T47D (cell line): ENCODE measurements at places on chromosomes 1 and 21.

DNA sequence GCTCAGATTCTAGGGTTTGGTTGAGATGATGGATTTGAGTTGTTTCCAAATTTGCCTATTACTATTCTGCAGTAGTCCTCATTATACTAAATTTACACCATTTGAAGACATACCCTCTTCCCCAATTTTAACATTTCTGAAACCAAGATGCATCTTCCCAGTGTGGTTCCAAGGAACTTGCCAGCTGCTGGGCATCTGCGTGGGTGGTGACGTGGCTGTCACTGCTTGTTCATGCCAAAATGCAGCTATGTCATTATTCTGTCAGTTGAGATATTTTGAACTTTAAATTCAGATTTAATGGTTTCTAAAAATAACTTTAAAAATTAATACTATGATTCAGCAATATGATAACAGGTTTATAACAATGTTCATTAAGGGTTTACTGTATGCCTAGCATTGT, 1.2 kb downstream of the ZFP69 start:
- no peak for DNase-seq

- DNase-seq: no peak
Observed at GRCh38 chr1:164875518-164875917, 316.5 kb downstream of the PBX1 start.

- no peak for DNase-seq
Observed at GRCh38 chr1:83845437-83846071, 153.4 kb downstream of the TTLL7 start.

GRCh38 chr1:160056648-160057169, 13.3 kb downstream of the KCNJ10 start:
- DNase-seq: no peak

GRCh38 chr1:216046336-216046735, 376.9 kb downstream of the USH2A start:
- DNase-seq: no peak
